ENCODE measurements at places on chromosomes 13 and 19. TPM values are rescaled to one million over a fixed set of nuclear protein-coding genes. Genes with fewer than 3 reads are reported as not detected.

DNA sequence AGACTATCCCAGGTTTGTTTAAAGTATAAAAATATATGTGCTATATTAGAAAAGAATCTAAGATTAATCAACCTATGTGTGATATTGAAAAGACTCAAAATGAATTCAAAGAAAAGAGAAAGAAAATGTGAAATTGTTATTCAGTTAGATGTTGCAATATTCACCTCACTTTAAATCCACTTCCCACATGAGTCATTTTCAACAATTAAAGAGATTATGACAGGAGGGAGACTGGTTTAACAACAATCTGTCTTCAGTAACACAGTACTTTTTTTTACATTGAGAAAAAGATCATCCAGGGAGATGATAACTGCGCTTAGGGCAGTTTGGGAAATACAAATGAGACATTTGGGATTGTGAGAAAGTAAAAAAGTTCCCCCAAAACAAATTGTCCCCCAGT lies 1246.2 kb downstream of the SLITRK1 start:
- no peak overlapping the region for H3K27ac ChIP-seq
- no peaks in the 10 kb centered on the region for H3K36me3 ChIP-seq
- H3K4me1 ChIP-seq = no peaks in the 10 kb centered on the region

- peaks cover 3% of the 10 kb centered on the region for H3K27me3 ChIP-seq
- no peak for DNase-seq
- H3K36me3 ChIP-seq = no peaks in the 10 kb centered on the region
These were observed 120.6 kb downstream of the IRS2 start for GRCh38 chr13:109665781-109666249.

Gene CEACAM1
- total RNA-seq = 4.4 TPM

DNA sequence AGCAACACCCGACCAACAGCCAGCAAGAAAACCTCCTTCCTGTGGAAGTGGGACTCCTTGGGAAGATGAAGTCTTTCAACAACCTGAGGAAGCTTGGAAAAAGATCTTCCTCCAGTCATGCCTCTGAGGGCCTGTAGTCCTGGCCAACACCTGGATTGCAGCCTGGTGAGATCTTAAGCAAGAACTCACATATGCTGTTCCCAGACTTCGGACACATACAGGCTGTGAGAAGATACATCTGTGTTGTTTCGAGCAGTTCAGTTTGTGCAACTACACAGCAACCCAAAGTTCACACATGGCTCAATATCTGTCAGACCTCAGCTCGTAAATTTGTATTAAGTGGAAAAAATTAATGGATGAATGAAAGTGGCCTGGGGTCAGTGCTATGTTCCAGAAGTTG lies 65.1 kb upstream of the UBAC2 start:
- DNase-seq = no peak
- no peaks in the 10 kb centered on the region for H3K36me3 ChIP-seq
- H3K27ac ChIP-seq = no peak overlapping the region

Gene CDX2
- not detected for total RNA-seq

Gene RYR1
- total RNA-seq = 6.0 TPM

GRCh38 chr19:10003271-10003670 lies 7.0 kb downstream of the COL5A3 start:
- H3K27ac ChIP-seq = no peak overlapping the region
- DNase-seq = no peak
- H3K4me1 ChIP-seq = peaks cover 26% of the 10 kb centered on the region
- H3K4me3 ChIP-seq = no peak overlapping the region
- H3K27me3 ChIP-seq = no peaks in the 10 kb centered on the region

DNA sequence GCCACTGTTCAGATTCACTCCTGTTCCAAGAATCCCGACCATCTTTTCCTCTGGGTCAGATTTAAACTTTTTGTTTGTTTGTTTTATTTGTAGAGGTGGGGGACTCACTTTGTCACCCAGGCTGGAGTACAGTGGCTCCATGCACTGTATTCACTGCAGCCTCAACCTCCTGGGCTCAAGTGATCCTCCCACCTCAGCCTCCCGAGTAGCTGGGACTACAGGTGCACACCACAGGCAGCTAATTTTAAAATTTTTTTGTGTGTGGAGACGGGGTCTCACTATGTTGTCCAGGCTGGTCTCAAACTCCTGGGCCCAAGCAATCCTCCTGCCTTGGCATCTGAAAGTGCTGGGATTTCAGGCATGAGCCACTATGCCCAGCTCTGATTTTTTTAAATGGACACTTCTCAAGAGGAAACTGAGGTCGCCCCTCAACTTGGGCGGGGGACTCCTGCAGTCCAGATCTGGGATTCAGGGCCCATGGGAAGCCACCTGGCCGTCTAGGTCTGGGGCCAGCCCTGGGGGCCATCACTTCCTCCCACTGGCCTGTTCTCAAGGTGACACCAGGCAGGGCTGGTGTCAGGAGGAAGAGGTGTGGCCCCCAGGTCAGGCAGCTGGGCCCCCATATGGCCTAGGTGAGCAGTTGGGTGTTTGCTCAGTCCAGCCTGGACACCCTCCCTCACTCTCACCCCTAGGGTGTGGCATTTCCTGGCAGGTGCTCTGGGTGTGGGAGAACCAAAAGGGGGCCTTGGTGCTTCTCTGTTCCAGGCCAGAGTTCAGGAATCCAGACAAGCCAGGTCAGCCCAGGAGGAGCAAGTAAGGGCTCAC lies 1.3 kb downstream of the B3GNT3 start:
- no peak for DNase-seq
- no peak overlapping the region for H3K4me3 ChIP-seq
- peaks cover 11% of the 10 kb centered on the region for H3K4me1 ChIP-seq
- peaks cover 34% of the 10 kb centered on the region for H3K27me3 ChIP-seq

DNA sequence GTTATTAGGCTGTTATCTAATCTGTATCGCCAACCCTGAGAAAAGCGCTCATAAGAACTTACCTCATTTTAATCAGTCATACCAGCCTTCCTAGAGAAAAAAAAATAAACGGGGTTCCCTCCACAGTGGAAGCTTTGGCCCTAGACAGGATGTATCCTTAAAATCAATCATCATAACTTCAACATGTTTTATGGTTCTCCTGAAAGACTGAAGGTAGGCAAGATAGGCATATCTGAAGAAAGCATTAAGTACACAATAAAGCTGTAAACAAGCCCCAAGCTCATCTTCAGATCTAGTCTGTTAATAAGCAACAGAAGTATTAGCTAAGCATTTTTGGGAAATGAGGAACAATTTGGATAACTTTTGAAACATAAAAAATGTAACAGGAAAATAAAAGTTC lies 18.7 kb upstream of the SERP2 start:
- no peaks in the 10 kb centered on the region for H3K27me3 ChIP-seq
- no peak for DNase-seq
- no peaks in the 10 kb centered on the region for H3K36me3 ChIP-seq
- H3K4me1 ChIP-seq = no peaks in the 10 kb centered on the region
- H3K27ac ChIP-seq = no peak overlapping the region
- H3K4me3 ChIP-seq = no peak overlapping the region

- H3K4me1 ChIP-seq = no peaks in the 10 kb centered on the region
- no peaks in the 10 kb centered on the region for H3K36me3 ChIP-seq
- no peaks in the 10 kb centered on the region for H3K27me3 ChIP-seq
- H3K27ac ChIP-seq = no peak overlapping the region
- H3K4me3 ChIP-seq = no peak overlapping the region
These were observed 239.4 kb downstream of the DCLK1 start for GRCh38 chr13:35891507-35892441.

GRCh38 chr13:98537740-98538139 lies 39.2 kb downstream of the STK24 start:
- H3K4me1 ChIP-seq = peaks cover 45% of the 10 kb centered on the region
- no peak overlapping the region for H3K27ac ChIP-seq
- no peaks in the 10 kb centered on the region for H3K27me3 ChIP-seq
- no peak overlapping the region for H3K4me3 ChIP-seq
- peaks cover 11% of the 10 kb centered on the region for H3K36me3 ChIP-seq

- peaks cover 11% of the 10 kb centered on the region for H3K36me3 ChIP-seq
- DNase-seq = no peak
- peaks cover 11% of the 10 kb centered on the region for H3K4me1 ChIP-seq
- no peaks in the 10 kb centered on the region for H3K27me3 ChIP-seq
These were observed 384 bp downstream of the TRAPPC2B start for GRCh38 chr19:57363688-57364181.

DNA sequence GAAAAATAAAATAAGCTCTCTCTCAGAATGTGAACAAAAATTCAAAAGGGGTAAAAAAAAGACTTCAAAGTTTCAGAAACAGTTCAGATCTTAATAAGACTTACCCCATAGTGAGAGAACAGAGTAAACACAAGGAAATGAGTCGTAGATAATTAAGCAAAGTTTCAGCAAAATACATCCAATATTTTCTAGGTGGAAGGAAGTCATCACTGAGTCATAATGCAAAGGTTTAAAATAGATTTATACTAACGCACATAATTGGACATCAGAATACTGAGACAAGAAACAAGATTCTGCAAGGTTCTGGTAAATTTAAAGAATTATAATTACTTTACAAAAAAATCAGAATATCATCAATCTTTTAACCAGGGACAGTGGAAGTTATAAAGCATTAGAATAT lies 1370.7 kb upstream of the ATXN8OS start:
- no peaks in the 10 kb centered on the region for H3K36me3 ChIP-seq
- H3K27ac ChIP-seq = no peak overlapping the region
- no peak for DNase-seq
- no peak overlapping the region for H3K4me3 ChIP-seq

GRCh38 chr13:79780240-79780639 lies 299.3 kb downstream of the NDFIP2 start:
- H3K4me1 ChIP-seq = peaks cover 10% of the 10 kb centered on the region
- no peaks in the 10 kb centered on the region for H3K36me3 ChIP-seq
- H3K27me3 ChIP-seq = no peaks in the 10 kb centered on the region
- no peak overlapping the region for H3K4me3 ChIP-seq
- H3K27ac ChIP-seq = peak overlapping the region; percentile 6

DNA sequence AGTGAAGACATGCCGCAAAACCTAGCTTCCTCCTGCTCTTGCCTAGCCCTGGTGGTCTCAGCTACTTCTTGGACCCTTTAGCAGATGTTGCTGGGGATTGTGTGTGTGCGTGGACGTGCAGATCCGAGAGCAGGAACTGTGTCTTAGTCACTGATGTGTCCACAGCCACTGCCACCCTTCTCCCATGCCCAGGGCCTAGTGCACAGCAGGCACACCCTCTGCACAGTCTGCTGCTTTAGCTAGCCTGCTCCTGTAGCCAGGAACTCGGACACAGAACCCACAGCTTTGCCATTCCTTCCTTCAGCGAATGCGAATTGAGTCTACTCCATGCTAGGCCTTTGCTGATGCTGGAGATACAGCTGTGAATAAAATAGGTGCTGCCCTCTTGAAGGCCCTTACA lies 2.3 kb downstream of the CLPTM1 start:
- DNase-seq = no peak
- H3K36me3 ChIP-seq = peaks cover 33% of the 10 kb centered on the region
- H3K4me3 ChIP-seq = no peak overlapping the region
- no peak overlapping the region for H3K27ac ChIP-seq
- no peaks in the 10 kb centered on the region for H3K27me3 ChIP-seq

DNA sequence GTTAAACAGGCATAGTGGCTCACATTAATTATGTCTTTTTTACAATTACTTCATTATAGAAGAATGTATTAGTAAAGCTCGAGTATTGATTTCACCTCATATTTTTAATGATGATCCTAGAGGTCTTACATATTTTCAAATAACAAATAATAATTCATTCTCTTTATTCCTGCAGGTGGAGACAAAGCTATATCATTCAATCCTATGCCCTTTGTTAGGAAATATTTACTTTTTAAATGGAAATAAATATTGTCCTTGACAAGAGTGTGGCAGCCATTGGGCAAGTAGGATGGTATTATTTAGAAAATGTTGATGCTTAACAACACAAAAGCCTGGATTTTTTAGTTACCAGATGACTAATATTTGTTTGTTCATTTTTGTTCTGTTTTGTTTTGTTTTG lies 127.6 kb downstream of the COG6 start:
- no peaks in the 10 kb centered on the region for H3K4me1 ChIP-seq
- H3K36me3 ChIP-seq = no peaks in the 10 kb centered on the region
- H3K27me3 ChIP-seq = no peaks in the 10 kb centered on the region
- H3K4me3 ChIP-seq = no peak overlapping the region
- H3K27ac ChIP-seq = no peak overlapping the region
- no peak for DNase-seq

DNA sequence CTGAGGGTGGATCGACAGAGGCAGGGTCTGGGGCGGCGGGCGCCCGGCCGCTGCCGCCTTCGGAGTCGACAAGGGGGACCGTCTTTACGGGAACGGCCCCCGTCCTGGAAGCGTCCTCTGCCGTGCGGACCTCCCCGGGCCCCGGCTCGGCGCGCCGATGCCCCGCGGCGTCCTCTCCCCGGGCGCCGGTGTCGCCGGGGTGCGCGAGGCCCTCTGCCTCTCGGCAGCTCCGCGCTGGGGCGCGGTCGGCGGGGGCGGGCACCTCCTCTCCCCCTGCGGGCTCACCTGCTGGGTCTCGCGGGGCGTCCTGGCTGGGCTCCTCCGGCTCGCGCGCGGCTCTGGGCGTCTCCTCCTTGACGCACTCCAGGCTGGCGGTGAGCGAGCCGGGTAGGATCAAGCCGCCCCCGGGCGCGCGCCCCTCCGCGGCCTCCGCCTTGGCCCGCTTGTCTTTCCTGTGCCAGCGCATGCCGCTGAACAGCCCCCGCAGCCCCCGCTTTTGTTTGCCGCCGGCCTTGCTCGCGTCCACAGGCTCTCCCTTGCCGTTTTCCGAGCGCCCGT lies 1.5 kb downstream of the AMER2 start:
- peaks cover 8% of the 10 kb centered on the region for H3K27me3 ChIP-seq
- H3K27ac ChIP-seq = peak overlapping the region; percentile 84
- peak overlapping the region; percentile 62 for H3K4me3 ChIP-seq
- H3K36me3 ChIP-seq = peaks cover 11% of the 10 kb centered on the region
- DNase-seq = peak; percentile 79
- H3K4me1 ChIP-seq = peaks cover 17% of the 10 kb centered on the region

- DNase-seq = no peak
- no peak overlapping the region for H3K27ac ChIP-seq
- no peak overlapping the region for H3K4me3 ChIP-seq
- H3K36me3 ChIP-seq = no peaks in the 10 kb centered on the region
These were observed 84.5 kb downstream of the SPRY2 start for GRCh38 chr13:80256352-80256932.

Gene FUT2
- total RNA-seq = not detected

GRCh38 chr19:6718741-6719539 lies 1.5 kb downstream of the C3 start:
- no peak for DNase-seq
- no peak overlapping the region for H3K27ac ChIP-seq
- no peaks in the 10 kb centered on the region for H3K27me3 ChIP-seq
- H3K4me3 ChIP-seq = no peak overlapping the region
- H3K36me3 ChIP-seq = no peaks in the 10 kb centered on the region

DNA sequence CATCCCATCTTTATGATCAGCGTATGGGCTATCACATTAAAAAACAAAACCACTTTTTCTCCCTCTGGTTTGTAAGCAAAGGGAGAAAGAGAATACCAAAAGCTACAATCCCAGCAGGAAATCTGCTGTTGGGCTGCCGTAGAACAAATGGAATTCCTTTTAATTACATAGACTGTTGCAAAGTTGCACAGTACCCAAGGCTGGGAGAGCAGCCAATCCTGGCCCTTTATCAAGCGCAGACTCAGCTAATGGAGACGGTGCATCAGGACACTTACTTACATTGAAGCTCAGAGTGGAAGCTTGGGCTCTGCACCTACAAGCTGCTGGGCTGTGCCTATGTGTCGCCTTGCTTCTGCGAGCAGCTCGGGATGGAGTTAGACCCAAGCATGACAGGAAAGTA lies 15.2 kb downstream of the CCNA1 start:
- H3K27me3 ChIP-seq = no peaks in the 10 kb centered on the region
- no peaks in the 10 kb centered on the region for H3K36me3 ChIP-seq
- DNase-seq = no peak

Gene NXNL1
- total RNA-seq = not detected

- no peak for DNase-seq
- no peaks in the 10 kb centered on the region for H3K36me3 ChIP-seq
- no peak overlapping the region for H3K4me3 ChIP-seq
- no peaks in the 10 kb centered on the region for H3K27me3 ChIP-seq
- H3K27ac ChIP-seq = no peak overlapping the region
- H3K4me1 ChIP-seq = no peaks in the 10 kb centered on the region
These were observed 130.0 kb downstream of the CYSLTR2 start for GRCh38 chr13:48783695-48784230.
